ENCODE measurements at places on chromosomes 12 and 14. TPM values are rescaled to one million over a fixed set of nuclear protein-coding genes. Genes with fewer than 3 reads are reported as not detected.

GRCh38 chr14:26261368-26262122, 336.3 kb downstream of the NOVA1 start:
- DNase-seq: no peak

The RPL10L gene
- polyA plus RNA-seq: not detected

DNA sequence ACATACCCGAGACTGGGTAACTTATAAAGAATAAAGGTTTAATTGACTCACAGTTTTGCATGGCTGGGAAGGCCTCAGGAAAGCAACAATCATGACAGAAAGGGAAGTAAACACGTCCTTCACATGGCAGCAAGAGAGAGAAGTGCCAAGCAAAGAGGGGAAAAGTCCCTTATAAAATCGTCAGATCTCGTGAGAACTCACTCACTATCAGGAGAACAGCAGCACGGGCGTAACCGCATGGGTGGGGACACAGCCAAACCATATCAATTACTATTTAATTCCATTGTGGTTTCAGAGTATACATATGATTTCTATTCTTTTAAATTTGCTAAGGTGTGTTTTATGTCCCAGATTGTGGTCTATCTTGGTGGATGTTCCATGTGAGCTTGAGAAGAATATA, 117.9 kb downstream of the SCAF11 start:
- DNase-seq: no peak

The ESRRB gene
- 3.7 TPM for polyA plus RNA-seq

Data from stomach (tissue), 19 donors.